ENCODE measurements at places on chromosomes 1 and 21.

GRCh38 chr1:199173356-199173755 lies 534.5 kb downstream of the PTPRC start:
- no peak for DNase-seq

GRCh38 chr1:98839840-98840239 lies 164.8 kb downstream of the PLPPR5 start:
- no peak for DNase-seq

GRCh38 chr21:32770871-32771523 lies 558 bp downstream of the PAXBP1 start:
- peak; percentile 40 for DNase-seq

GRCh38 chr1:25613091-25613490 lies 3.5 kb upstream of the MAN1C1 start:
- DNase-seq, result no peak

DNA sequence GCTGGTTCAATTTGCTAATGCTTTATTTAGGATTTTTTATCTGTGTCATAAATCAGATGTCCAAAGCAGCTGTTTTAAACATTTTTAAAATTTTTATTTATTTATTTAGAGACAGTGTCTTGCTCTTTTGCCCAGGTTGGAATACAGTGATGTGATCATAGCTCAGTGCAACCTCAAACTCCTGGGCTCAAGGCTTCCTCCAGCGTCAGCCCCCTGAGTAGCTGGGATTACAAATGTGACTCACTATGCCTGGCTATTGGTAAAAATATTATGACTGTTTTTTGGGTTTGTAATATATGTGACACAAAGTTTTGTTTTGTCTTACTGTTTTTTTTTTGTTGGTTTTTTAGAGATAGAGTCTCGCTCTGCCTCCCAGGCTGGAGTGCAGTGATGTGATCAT lies 11.8 kb downstream of the ZBED6 start:
- no peak for DNase-seq

GRCh38 chr1:23174426-23175110 lies 5.9 kb upstream of the LUZP1 start:
- DNase-seq, result no peak

Measured in T-helper 9 cell (primary cell).